ENCODE measurements at places on chromosomes 3 and 15.

DNA sequence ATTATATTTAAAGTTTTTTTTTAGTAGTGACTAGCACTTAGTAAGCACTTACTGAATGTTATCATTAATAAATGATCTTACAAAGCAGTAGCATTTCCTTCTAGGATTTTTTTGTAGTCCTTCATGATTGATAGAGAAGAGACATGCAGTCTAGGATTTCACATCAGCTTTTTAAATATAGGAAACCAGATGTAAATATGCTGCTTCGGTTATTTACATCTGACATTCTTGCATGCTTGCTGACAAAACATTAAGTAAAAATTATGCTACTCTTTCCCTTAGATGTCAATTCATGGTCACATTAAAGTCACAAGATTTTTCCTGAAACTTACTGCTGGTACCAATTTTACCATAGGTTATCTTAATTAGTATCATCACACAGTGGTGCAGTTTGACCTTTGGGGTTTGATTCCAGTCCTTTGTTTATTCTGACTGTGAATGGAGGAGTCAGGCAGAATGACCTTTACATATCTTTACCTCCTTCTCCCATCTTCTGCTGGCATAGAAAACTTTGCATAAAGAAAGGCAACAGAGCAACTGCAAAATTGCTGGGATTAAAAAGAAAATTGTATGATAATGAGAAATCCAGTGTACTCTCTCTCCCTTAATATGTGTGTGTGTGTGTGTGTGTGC lies 286.5 kb downstream of the LPP start:
- no peak for DNase-seq

DNA sequence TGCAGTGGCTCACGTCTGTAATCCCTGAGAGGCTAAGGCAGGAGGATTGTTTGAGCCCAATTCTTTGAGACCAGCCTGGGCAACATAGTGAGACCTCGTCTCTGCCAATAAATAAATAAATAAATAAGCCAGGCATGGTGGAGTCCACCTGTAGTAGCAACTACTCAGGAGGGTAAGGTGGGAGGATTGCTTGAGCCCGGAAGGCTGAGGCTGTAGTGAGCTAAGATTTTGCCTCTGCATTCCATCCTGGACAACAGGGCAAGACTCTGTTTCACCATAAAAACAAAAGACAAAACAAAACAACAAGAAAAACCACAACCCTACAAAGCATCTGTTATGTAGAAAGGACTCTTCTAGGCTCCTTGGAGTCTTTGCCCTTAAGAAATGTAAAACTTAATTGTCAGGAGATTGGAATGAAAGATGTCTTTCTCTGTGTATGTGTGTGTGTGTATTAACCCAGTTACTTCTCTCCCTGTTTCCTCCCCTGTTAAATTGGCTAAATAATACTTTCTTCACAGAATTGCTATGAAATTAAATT lies 9.5 kb downstream of the NECTIN3 start:
- no peak for DNase-seq

DNA sequence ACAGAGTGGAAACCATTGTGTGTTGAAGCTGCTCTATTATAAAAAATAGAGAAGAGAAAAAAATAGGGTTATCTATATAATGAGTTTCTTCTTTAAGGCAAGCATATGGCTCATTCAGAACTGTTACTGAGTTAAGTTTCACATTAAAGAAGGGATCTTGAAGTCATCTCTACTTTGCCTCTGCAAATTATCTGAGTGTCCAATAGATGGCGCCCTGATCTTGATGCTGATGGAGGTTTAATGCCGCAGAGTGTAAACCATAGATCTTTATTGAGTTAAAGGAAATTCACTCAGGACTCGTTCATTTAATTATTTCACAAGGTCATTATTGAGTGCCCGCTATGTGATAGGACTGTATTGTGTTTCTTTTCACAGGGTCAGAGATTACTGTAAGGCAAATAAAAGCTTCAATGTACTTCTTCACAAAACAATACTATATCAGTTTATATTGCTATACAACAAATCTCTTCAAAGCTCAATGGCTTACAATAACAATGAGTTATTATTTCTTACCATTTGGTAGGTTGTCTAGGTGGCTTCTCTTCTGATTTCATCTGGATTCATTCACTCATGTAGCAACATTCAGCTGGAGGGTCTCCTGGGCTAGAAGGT lies 171.4 kb downstream of the NSUN3 start:
- DNase-seq: peak; percentile 7

GRCh38 chr15:99921101-99921500 lies 187.9 kb upstream of the LYSMD4 start:
- DNase-seq: no peak

GRCh38 chr3:138082085-138082991 lies 33.1 kb downstream of the DZIP1L start:
- DNase-seq: peak; percentile 19

GRCh38 chr3:113953677-113954076 lies 5.9 kb downstream of the ZDHHC23 start:
- DNase-seq: peak; percentile 22

DNA sequence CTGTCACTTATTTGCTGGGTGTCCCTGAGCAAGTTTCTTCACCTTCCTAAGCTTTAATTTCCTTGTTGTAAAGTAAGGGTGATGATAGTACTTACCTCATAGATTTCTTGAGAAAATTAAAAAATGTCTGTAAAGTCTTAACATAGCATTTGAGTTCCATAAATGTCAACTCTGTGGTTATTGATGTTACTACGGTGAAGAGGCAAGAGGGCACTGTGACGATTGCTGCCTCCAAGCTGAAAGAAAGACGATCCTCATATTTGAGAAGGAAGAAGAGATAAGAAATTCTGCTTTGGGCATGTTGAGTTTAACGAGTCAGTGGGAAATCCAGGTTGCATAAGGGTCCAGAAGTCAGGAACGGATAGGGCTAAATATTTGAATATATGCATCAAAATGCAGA lies 240.8 kb upstream of the ZPLD1 start:
- no peak for DNase-seq

DNA sequence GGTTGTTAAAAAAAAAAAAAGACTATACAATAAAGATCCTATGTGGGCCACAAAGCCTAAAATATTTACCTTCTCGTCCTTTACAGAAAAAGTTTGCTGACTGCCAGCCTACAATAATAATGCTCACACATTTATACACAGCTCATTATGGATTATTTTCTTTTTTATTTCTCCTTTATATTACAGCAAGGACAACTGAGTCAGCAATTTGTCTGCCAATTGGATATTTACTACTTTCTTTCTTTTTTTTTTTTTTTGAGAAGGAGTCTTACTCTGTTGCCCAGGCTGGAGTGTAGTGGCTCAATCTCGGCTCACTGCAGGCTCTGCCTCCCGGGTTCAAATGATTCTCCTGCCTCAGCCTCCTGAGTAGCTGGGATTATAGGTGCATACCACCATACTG lies 142.2 kb downstream of the EBLN2 start:
- no peak for DNase-seq

DNA sequence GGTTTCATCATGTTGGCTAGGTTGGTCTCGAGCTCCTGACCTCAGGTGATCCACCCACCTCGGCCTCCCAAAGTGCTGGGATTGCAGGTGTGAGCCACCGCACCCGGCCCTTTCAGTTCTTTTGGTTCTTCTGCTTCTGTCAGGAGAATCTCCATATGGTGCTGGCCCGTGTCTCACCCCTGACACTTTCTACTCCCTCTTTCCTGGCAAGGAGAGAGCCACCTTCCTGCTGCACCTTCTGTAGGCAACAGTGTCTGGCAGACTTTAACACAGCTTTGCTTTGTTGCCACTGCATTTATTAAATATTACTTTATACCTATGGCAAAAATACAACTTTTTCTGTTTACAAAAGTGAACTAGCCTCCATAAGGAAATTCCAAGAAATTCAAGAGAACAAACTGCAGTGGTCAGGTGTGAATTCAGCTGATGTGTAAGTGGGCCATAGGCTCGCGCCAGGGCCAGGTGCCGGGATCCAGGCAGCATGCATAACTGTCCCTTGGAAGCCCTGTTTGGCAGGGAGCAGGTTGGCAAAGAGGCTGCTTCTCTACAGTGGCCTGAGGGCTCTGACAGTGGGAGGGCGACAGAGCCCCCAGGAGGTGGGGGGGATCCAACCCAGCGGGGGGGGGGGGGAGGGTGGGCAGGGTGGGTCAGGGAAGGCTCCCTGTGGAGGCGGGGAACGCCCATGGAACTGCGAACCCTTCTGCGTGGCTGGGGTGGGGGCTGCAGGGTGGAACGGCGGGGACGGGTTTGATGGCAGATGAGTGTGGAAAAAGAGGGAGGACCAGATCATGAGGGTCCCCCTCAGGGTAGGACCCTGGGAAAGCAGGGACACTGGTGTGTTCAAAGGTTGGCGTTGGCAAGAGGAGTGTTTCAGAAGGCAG lies 21.1 kb downstream of the CTSH start:
- no peak for DNase-seq

DNA sequence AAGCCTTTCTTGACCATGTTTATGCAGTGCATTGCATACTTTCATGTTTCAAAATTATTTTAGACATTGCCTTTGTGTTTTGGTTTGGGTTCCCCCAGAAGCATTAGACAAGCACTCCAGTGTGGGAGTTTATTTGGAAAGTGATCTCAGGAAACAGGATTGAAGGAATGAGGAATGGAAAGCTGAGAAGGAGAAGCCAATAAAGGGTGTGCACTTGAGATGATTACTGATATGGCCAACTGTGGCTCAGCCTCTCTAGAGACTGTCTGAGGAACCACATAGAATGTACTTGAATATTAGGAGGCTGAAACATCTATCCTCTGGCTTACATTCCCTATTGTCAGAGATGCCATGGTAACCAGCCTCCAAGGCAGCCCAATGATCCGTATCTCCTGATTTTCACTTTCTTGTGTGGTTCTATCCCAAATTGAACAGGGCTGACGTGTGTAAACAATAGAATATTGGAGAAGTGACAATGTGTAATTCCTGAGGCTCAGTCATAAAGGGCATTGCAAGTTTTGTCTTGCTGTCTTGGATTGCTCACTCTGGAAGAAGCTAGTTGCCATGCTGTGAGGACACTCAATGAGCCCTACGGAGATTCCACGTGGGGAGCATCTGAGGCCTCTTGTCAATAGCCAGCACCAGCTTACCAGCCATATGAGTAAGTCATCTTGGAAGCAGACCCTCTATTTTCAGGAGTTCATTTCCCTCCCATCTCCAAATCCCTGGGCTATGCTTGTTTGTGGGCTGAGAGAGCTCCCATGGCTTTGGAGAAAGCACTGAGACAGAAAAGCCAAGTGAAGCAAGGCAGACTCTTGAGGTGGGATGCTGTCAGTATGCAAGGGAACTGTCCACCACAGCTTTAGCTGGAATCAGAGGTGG lies 84.7 kb downstream of the SCN11A start:
- no peak for DNase-seq

All from DND-41 (cell line).